Natural killer cell treated with Interleukin-12 subunit alpha and Interleukin-12 subunit beta and Interleukin-15 and Interleukin-18, amount 100 ng/mL, for 72 hours (primary cell): ENCODE measurements at places on chromosomes 3 and 15.

- no peak for DNase-seq
These were observed 267.3 kb downstream of the SHQ1 start for GRCh38 chr3:72580900-72581299.

DNA sequence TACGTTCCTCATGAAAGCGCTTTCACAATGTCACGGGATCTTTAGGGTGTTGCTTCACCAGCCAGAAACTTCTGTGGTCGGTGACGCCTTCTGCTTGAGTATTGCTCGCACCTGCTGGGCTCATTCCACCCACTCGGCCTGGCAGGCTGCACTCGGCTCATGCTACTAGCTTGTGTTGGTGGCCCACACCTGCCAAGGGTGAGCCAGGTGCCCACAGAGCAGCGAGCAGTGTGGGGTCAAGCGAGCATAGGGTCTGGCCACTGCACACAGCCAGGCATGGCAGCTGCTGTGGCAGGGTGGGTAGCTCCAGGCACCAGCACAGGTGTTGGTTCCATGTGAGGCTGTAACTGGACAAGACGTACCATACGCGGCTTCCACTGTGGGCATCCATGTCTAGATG lies 202.9 kb upstream of the CADM2 start:
- DNase-seq = no peak

DNA sequence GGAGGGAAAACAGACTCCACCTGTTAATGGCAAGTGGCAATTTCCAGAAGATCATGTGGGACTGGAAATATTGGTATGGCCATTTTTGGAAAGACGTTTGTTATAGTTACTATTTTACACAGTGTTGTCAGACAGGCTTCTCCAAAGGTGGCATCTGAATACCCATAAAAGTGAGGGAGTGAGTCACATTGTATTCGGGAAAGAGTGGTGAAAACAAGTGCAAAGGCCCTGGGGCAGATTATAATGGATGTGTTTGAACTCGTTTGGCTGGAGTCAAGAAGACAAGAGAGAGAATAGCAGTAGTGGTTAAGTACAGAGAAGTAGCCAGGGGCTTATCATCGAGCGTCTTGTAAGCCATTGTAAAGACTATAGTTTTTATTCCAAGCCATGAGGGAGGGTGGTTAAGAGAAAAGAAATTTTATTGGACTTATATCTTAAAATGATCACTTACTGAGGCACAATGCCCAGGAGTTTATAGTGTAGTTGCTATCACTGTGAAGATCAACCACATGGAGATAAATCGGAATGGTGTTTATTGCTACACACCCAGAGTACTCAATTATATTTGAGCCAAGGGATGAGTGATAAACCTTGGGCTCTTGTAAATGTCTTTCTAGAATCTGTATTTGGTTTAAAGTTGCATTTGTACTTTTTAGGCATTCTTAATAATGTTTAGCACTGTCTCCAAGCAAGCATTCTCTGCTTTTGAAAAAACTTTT lies 212.8 kb upstream of the KBTBD8 start:
- no peak for DNase-seq

GRCh38 chr15:51051776-51052175 lies 42.9 kb downstream of the TNFAIP8L3 start:
- no peak for DNase-seq

- peak; percentile 76 for DNase-seq
These were observed 238.7 kb upstream of the BHLHE40 start for GRCh38 chr3:4740397-4741105.

DNA sequence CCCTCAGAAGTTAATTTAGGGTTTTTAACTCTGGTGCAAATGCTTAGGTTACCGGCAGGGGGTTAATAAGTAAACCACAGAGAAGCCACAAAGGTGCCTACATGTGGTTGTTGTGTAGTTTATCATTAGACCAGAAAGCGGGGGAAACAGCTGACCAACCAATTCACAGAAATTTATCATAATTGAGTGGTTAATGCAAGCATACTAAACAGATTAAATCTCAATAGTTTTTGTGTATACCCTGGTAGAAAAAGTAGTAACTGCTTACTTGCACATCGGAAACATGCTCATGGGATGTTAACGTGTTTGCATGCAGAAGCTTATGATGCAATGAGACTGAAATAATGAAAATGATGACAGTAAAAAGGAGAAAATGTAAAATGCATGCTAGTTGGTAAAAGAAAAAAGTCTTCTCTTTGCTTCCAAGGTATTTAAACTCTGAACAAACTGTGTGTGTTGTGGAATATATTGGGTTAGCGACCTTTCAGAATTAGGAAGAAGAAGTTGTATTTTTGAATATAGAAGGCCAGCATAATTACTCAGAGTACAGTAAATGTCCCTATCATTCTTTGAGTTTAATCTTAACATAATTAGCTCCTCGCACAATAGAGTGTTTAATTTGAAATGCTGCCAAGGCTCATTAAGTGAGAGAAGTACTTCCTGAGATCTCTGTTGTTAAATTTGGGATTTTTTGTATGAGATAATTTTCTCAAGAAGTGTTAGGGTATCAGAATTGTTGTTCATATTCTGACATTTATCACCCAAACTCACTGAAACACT lies 316.2 kb downstream of the PTPRG start:
- DNase-seq = no peak

- no peak for DNase-seq
These were observed 11.1 kb downstream of the ZBTB38 start for GRCh38 chr3:141379250-141379966.

GRCh38 chr3:141456301-141456625 lies 30.6 kb upstream of the RASA2 start:
- DNase-seq = no peak

- no peak for DNase-seq
These were observed 1.1 kb downstream of the DCUN1D1 start for GRCh38 chr3:182979103-182979673.

DNA sequence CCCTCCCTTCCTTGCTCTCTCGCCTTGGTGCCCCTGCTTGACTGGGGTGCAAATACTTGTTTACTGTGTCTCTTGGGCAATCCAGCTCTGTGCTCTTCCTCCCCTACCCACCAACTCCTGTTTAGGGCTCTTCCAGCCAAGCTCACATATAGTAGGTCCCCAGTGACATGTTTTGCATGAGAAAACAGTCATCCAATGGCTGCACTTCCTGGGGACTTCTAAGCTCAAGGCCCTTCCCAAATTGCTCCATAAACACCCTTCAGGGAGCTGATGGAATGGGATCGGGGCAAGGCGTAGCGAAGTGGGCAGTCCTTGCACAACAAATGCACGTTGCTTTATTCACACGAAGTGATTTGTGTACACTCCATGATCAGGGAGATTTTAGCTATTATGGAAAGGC lies 9.4 kb upstream of the COPG1 start:
- DNase-seq = no peak

- peak; percentile 97 for DNase-seq
These were observed at the start of gene KPNA4 for GRCh38 chr3:160565442-160566403. Gene KPNA4, minus strand, starts transcription at chr3:160565571. Its CDS starts 289 bp downstream, at chr3:160565282.

GRCh38 chr3:198092276-198092675 lies 132.3 kb downstream of the LMLN start:
- no peak for DNase-seq

- DNase-seq = no peak
These were observed 92.1 kb upstream of the CHD2 start for GRCh38 chr15:92807971-92808571.

DNA sequence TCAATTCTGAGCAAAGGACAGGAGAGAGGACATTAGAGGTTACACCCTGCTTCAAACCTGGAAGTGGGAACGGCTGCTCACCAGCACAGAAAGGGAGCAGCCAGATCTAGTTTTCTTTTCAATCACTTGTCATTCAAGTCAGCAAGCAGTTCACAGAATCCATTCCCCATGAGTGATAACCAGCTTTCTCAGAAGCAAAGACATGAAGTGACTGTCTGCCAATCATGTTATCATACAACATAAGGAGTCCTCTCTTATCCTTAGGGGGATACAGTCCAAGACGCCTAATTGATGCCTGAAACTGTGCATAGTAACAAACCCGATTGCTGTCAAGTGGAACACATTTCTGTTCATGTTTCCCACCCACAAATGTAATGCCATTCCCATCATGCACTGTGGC lies 54.7 kb downstream of the FAM98B start:
- no peak for DNase-seq

DNA sequence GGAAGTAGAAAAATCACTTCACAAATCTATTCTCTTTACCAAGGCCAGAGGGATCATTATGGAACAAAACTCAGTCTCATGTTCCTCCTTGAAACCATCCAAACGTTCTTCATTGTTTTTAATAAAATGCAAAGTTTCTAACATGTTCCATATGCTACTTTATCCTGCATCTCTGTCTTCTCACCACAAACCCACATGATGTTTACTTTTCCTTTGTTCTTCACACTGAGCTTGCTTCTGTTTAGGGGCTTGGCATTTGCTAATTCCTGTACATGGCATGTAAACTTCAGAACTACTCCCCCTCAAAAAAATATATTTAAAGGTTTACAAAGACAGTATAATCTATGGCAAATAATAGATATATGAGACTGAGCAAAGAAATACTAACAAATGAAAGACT lies 651.4 kb downstream of the OTOL1 start:
- no peak for DNase-seq

GRCh38 chr3:10757021-10757820 lies 58.8 kb upstream of the SLC6A11 start:
- DNase-seq = no peak

GRCh38 chr15:58665672-58666071 lies 83.8 kb downstream of the ADAM10 start:
- no peak for DNase-seq

GRCh38 chr3:149898771-149899170 lies 71.9 kb downstream of the PFN2 start:
- no peak for DNase-seq

DNA sequence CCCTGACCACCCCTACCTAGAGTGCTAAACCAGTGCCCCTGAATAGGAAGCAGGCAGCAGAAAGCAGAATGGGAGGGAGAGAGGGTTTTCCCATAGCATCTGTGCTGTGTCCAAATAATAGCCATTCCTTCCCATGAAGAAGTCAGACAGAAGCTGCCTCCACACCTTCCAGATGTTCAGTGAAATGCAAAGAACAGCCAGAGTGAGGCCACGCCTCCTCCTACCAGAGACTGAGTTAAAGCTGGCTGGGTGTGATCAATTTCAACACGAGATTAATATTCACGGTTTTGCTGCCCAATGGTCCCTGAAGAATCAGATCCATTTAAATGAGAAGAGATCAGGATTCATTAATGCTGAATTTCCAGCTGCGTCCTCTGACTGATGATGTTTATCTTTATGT lies 111.8 kb downstream of the SRGAP3 start:
- no peak for DNase-seq
